WERI-Rb-1 (cell line): ENCODE measurements at places on chromosomes 7 and 10.
A peak's percentile ranks its signal among the peaks of the same experiment; 100 is the strongest.

DNA sequence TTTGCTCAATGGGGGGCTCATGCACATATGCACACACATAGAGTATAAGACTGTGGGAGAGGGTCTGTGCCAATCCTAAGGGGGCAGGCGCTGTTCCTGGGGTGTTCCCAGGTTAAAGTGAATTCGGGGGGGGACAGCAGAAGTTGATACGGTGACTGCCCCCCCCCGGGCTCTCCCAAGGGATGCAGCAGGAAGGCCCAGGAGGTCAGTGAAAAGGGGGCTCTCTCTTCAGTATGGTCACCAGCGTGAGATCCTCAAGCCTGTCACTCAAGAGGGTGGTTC is 32.4 kb downstream of the SPDYE6 start:
- DNase-seq, result no peak

- peak; percentile 57 for DNase-seq
Measured at GRCh38 chr7:105648561-105649401, 67.5 kb upstream of the EFCAB10 start.

- no peak for DNase-seq
Measured at GRCh38 chr7:113202284-113202683, 83.9 kb upstream of the SMIM30 start.

- peak; percentile 28 for DNase-seq
Measured at GRCh38 chr7:51315393-51316261, 982 bp downstream of the COBL start.

- DNase-seq, result no peak
Measured at GRCh38 chr10:124242365-124242764, 149.0 kb upstream of the CHST15 start.

DNA sequence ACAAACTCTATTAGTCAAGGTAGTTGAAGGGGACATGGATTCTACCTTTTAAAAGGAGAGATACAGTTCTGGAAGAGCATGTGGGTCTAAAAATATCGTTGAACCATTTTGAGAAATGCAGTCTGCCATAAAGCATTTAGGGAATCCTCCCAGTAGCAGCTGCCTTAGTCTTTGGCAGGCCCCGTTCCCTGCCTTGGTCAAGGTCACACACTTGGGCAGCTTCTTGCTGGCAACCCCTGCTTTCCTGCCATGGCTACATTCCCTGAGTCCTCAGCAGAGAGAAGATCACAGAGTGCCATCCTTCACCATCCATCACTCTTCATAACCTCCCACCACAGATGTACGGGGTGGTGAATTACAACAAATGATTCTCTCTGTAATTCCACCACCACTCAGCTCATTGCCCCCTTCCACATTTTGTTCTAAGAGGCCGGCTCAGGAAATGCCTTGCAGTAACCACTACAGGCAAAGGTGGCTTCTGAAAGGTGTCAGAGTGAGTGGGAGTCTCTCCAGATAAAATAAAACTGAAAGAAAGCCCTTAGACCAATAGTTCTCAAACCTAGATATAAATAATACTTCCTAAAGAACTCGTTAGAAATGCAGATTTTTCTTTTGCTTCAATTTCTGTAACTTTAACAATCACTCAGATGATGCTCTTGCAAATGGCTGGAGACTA is 121.4 kb upstream of the STK17A start:
- DNase-seq, result no peak

GRCh38 chr10:93406364-93407145 is 75.6 kb downstream of the MYOF start:
- no peak for DNase-seq

DNA sequence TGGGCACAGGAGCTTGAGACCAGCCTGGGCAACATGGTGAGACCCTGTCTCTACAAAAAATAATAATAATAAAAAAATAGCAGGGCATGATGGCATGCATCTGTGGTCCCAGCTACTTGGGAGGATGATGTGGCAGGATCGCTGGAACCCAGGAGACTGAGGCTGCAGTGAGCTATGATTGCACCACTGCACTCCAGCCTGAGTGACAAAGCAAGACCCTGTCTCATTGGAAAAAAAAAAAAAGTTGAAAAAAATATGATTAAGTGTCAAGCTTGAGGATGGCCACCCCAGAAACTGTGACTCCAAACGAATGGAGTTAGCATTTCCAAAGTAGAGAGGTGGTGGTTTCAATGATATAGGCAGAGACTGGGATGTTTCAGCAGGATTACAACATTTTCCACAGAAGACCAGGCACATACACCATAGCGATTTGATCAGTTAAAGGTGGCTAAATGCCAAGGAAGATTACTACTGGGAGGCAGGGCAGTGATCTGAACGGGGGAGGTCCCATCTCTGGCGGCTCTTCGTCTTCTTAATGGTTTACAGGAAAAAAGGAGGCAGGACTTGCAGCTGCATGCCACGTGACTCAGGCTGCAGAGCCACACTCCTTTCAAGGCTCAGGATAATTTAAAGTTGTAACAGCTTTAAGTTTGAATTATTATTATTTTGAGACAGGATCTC is 250.6 kb upstream of the GALNT17 start:
- DNase-seq, result no peak

GRCh38 chr7:44262031-44262430 is 61.3 kb downstream of the YKT6 start:
- no peak for DNase-seq

DNA sequence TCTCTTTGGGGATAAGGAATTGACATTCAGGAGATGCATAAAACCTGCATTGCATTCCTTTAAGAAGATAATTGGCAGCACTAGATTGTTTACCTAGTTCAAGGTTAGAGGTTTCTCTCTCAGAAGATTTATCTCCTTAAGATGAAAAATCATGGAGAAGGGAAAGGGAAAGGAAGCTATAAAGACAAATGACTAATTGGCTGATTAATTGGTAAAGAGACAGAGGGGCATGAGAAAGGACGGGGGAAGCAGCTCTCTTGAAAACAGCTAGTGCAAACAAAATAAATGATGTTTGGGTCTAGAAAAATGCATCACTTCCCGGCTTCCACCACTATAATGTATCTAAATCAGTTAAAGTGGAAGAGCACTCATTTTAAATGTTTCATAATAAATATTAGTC is 941.2 kb downstream of the XPNPEP1 start:
- no peak for DNase-seq

GRCh38 chr7:127838816-127839415 is 186.9 kb downstream of the SND1 start:
- no peak for DNase-seq

GRCh38 chr10:131346456-131346855 is 34.9 kb upstream of the TCERG1L start:
- DNase-seq, result no peak

DNA sequence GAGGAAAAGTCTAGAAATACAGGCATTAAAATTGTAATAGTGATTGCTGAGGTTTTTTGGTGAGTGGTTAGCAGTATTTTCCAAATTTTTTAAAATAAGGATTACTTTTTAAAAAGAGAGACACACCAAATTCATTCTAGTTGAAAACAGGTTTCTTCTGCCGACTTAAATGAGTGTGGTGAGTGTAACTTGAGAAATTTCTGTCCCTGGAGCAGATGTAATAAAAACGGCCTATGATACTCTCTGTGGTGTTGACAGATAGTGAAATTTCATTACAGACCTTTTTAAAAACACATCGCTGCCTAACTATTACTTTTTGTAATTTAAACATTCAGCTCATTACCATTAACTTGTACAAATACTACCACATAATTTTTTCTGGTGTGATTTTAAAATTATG is 90.1 kb downstream of the CYP51A1 start:
- no peak for DNase-seq
